NCI-H69 (cell line): ENCODE measurements at places on chromosomes 6 and 20.

- DNase-seq: no peak
These were observed 3.8 kb upstream of the TNFAIP3 start for GRCh38 chr6:137863091-137863797.

GRCh38 chr6:37004044-37004980 lies 1.1 kb upstream of the FGD2 start:
- DNase-seq: no peak

DNA sequence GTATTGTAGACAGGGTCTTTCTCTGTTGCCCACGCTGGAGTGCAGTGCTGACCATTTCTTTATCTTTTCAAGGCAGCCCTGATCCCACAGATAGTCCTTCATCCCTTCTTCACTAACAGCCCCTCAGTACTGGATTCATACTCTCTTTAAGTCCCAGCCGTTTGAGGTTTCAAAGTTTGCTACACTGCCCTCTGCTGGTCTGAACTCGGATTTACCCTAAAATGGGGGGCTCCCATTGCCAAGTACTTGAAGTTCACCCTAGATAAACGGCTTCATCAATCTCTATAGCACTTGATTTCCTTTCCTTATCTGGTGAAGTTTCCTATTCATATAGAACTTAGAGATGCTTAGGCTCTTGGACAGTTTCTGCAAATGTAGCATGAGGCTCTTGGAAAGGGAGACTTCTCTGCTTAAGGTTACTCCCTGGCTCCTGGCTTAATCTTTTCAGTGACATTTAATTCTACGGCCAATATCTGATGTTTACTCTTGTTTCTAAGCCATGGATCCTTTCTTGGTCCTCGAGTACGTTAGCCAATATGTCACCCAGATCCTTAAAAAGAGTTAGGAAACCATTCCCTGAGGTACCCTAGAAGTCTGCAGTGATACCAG lies 21.4 kb upstream of the PREP start:
- DNase-seq: peak; percentile 74

- no peak for DNase-seq
These were observed 188.2 kb upstream of the QKI start for GRCh38 chr6:163226181-163226835.

DNA sequence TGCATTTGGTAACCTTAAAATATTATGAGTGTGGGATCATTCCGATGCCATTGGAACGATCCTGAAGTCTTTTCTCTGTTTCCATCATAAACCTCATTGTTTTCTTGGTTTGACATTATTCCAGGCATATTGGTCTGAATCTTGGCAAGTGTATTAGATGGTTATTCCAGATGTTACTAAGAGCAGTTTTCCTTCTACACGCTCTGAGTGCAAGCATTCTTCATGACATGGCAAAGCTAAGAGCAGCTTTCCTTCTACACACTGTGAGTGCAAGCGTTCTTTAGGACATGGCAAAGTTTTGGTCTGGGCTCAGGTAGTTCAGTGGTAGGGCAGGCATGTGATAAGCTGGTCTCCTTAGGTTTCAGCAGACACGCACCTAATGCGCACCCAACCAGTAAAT lies 53.0 kb downstream of the SMOC2 start:
- DNase-seq: no peak

DNA sequence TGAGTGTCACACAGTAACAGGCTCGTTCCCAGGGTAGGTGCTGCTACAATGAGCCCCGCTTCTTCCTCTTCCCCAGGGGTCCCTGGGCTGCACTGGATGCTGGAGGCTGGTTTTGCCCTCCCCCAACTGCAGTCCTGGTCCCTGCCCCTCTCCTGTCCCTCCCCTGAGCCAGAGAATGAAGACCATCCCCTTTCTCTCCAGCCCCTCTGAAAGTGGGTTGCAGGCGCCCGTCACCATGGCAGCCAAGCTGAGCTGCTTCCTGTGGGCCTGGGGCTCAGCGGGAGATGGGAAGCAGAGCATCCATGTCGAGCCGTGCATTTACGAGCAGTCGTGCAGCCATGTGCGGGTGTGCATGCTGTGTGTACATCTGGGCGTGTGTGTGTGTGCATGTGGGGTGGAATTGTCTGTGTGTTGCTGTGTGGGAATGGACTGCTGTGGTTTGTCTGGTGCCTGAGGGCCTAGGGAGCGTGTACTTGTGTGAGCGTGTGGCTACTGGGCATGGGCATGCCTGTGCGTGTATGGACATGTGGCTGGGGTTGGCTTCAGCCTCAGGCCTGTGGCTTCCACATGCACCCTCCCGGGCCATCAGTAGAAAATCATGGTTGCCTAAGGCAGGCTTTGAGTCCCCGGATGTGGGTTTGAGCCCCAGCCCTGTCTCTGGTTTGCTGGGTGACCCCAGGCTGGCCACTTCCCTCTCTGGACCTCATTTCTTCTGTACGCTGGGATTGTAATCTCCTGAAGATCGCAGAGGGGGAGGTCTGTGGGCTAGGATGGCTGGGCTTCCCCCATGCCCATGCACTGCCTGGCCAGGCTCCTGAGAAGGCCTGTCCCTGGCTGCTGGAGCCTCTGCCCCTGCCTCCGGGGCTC lies 48.8 kb downstream of the SRC start:
- peak; percentile 49 for DNase-seq

- DNase-seq: no peak
These were observed 687.8 kb downstream of the COL12A1 start for GRCh38 chr6:74518035-74518434.

- DNase-seq: peak; percentile 96
These were observed 259.9 kb downstream of the DLL1 start for GRCh38 chr6:170030821-170031471.

GRCh38 chr6:43575105-43575771 lies 600 bp downstream of the XPO5 start:
- DNase-seq: peak; percentile 70

DNA sequence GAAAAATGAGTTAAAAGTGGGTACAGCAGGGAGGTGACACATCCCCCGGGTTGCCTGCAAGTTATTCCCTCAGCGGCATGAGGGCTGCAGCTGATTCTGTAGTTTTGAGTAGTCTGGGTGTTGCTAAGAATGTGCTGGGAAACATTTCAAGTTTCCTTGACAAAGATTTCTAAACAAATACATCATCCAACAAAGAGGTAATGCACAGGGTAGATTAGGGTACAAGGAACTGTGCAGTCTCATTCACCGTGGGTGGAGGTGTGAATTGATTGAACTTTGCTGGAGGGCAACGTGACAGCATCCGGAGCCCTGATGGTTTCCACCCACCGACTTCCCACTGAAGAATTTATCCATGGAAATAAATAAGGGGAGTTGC lies 21.8 kb downstream of the CASS4 start:
- DNase-seq: no peak

- peak; percentile 63 for DNase-seq
These were observed 796 bp upstream of the TUBB start for GRCh38 chr6:30719356-30719755.

DNA sequence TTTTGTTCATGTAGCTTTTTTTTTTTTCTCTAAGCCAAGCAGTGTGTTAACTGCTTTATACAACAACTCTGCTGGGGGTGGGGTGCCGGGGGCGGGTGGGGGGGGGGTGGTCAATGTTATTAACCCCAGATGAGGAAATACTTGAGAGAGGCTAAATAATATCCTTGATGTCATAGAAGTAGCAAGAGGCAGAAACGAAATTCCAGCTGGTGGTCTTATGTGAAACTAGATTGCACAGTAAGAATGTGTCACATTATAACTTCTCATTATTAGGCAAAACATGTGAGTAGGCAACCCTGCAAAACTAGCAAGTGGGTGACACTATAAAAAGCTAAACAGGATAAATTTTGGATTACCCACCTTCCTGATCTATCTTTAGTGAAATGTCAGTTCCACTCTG lies 12.8 kb downstream of the MYLK4 start:
- DNase-seq: no peak

GRCh38 chr20:20740541-20740940 lies 28.1 kb upstream of the RALGAPA2 start:
- no peak for DNase-seq

DNA sequence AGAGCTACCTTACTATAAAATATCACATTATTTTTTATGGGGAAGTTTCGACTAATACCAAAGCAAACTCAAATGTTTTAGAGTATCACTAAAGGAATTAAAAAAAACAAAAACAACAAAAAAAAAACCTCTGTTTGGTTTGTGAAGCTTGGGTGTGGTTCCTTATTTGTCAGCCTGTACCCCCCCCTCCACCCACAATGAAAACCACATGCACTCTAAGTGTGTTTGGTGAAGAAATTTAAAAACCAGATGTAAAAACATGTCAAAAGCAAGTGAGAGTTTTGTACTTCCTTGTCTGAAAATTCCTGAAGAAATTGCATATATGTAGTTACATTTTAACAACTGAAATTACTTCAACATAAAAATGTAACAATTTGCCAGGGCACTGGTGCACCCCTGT lies 3.1 kb downstream of the STK38 start:
- no peak for DNase-seq

GRCh38 chr6:156971153-156971885 lies 194.1 kb downstream of the ARID1B start:
- peak; percentile 34 for DNase-seq

GRCh38 chr20:32281711-32282110 lies 4.3 kb downstream of the KIF3B start:
- no peak for DNase-seq

GRCh38 chr6:161370880-161371279 lies 97.0 kb upstream of the AGPAT4 start:
- DNase-seq: peak; percentile 89

DNA sequence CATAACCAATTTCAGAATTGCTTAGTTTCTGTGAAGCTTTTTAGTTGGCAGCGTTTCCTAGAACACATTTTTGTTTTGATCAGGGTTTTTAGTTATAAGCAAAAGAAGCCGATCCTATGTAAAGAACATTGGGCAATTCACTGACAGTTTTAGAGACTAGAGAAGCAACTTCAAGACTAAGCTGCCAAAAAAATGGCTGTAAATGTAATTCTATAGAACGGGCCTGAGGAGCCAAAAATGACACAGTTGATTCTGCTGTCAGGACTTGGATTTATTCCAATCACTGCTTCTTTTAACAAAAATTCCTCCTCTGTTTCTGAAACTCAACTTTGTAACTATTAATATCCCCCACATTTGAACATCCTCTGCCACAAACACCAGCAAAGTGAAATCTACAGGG lies 236.0 kb upstream of the EYS start:
- no peak for DNase-seq
